Mucosa of gallbladder (tissue), 1 donor: ENCODE measurements at places on chromosomes 3 and 15.

GRCh38 chr15:70525551-70525950 lies 237.8 kb downstream of the UACA start:
- DNase-seq = no peak

GRCh38 chr3:172516318-172517214 lies 6.7 kb downstream of the TNFSF10 start:
- peak; percentile 85 for DNase-seq

DNA sequence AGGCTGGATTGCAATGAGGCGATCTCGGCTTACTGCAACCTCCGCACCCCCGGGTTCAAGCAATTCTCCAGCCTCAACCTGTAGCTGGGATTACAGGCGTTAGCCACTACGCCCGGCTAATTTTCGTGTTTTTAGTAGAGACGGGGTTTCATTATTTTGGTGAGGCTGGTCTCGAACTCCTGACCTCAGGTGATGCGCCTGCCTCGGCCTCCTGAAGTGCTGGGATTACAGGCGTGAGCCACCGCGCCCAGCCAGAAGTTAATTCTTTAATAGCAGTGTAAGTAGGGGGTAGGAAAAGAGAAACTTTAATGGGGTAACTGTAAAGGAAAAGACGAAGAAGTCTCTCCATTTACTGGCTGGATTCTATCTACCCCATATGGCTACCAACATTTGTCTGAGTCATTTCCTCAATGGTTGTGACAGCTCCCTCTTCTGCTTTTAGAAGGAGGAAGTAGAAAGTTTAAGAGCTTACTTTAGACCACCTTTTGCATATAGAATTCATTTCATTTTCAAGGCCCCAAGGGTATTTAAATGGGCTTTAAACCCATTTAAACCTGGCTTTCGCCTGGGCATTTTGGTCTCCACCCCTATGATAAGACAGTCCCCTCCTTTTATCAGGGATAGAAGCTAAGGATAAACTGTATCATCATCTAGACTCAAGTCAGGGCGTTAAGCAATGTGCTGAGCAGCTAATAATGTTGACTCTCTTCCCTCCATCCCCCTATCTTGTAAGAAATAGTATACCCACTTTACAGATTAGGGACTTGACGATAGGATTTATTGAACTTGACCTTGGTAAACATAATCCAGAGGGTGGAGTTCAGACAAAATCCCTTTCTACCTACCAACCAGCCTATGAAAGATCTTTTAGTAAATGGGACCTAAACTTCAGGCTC lies 1.1 kb upstream of the CDV3 start:
- no peak for DNase-seq

GRCh38 chr15:49314716-49315115 lies 108.3 kb upstream of the FGF7 start:
- no peak for DNase-seq

- DNase-seq = no peak
These were observed 274.4 kb downstream of the NFKBIZ start for GRCh38 chr3:102123590-102124190.

- DNase-seq = no peak
These were observed 83.7 kb upstream of the OXTR start for GRCh38 chr3:8853081-8853480.

DNA sequence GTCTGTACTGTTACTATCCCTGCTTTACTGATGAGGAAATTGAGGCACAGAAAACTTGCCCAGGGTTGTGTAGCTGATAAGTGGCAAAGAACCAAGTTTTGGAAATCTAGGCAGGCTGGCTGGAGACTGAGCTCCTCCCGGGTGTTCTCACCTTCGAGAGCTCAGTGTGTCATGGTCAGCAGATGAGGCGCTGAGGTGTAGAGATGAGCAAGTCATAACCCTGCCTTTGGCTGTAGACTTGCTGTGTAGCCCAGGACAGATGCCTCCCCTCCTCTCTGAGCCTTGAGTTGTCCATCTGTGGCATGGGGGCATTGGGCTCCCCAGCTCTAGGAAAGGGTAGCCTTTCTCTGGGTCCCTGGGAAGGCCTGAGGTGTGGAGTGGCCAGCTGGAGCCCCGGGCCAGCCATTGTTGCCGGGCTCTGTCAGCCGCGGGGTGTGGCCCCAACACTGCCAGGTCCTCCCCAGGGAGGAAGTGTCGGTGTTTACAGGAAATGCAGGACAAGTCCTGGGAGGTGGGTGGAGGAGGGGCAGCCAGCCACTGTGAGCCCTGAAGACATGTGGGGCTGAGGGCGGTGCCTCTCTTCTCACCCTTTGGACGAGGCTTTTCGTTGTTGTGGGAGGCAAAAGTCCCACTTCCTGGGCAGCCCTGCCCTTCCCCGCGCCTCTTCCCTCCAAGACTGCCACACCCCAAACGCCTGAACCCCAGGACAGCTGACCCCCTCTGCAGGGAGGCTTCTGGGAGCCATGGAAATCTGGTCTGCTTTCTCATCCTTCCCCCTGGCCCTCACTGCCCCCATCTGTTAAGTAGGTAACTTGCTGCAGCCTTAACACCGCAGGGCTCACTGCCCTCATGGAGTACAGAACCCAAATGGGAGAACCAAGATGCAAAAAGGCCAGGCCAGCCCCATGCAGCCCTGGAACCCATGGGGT lies 29.1 kb downstream of the FGD5 start:
- DNase-seq = peak; percentile 77

DNA sequence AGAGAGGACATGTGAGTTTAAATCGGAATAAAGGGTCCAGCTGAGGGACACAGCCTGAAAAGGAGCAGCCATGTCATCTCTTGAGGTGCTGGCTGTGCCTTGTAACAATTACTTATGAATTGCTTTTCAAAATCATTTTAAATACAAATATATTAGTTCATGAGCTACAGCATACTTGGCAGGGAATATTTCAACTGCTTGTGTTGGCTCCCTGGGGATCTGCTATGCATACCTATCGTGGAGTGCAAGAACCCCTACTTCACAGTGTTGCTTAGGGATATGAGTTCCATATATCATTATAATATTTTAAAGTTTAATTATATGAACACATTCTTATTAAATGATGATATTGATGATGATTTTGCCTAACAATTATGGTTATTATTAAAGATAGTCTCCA lies 19.1 kb upstream of the P2RY14 start:
- no peak for DNase-seq

- DNase-seq = no peak
These were observed 42.2 kb upstream of the GNB5 start for GRCh38 chr15:52233405-52233804.

GRCh38 chr3:24440760-24441464 lies 53.7 kb downstream of the THRB start:
- no peak for DNase-seq

DNA sequence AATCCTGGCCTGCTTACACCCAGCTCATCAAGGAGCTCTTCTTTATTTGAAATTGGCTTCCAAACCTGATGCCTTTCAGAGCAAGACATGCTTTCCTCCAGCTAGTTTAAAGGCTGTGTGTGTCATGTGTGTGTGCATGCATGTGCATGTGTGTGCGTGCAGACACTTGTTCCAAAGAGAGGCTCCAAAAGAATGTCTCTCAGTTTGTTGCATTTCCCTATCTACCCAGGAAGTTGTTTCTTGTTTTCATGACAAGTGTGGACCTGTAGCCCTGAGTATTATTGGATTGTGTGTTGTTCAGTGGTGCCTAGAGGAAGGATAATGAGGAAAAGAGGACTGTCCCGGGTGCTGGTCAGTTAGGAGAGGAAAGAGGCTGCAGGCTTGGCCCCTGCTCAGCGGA lies 240.0 kb downstream of the THSD4 start:
- DNase-seq = no peak

- no peak for DNase-seq
These were observed 28.4 kb downstream of the SRPRB start for GRCh38 chr3:133833880-133834620.

DNA sequence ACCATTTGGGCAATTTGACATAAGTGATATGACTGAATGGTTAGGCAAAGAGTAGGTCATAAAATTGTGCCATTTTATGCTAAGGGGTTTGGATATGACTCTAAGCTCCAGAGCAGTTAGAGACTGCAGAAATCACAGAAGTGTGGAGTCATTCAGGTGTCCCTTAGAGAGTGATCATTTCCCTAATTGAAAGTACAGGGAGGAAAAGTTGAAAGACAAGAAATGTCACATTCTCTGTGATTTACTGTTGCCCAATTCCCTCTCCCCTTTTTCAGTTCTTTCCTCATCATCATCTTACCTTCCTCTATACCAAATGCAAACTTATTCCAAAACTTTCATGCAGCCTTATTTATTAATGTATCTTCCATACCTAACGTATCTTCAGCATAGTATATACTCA lies 2.7 kb upstream of the GOLGB1 start:
- DNase-seq = no peak

GRCh38 chr15:101296418-101297405 lies 1.7 kb upstream of the SNRPA1 start:
- DNase-seq = no peak

GRCh38 chr15:78070049-78070700 lies 7.3 kb downstream of the TBC1D2B start:
- DNase-seq = no peak

DNA sequence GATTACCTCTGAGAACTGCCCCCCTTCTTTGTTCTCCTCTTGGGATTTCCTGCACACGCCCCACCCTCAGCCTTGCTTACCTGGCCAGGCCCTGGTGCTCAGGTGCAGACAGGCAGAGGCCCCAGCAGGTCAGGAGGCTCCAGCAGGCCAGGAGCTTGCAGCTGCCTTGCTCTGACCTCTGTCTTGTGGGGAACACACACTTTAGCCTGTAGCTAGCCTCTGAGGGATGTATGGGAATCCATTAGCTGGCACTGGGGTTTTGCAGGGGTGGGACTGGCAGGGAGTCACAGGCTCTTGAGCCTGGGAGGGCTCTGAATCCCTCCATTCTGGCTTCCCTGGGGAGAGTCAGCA lies 2.7 kb downstream of the SMAD6 start:
- no peak for DNase-seq

DNA sequence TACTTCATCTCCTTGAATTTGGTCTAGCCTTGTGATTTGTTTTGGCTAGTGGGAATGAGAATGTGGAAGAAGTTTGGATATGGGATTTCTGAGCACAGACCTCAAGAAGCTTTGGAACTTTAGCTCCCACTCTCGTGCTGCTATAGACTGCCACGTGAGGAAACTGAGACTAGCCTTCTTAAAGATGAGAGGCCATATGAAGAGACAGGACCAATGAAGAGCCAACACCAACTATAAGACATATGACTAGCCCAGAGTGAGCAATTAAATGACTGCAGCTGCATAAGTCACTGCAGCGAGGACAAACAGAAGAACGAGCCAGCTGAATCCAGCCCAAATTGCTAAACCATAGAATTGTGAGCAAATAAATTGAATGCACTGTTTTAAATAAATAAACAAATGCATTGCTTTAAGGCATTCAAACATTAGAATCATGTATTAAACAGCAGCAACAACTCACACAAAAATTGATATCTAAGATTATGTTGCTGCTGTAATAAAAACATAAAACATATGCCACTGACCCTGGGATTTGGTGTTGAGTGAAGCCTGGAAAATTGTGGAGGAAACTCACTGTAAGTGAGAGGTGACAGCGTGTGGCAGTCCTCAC lies 15.7 kb upstream of the CNTN4 start:
- DNase-seq = no peak

- no peak for DNase-seq
These were observed 165.2 kb upstream of the ROPN1 start for GRCh38 chr3:124156866-124157712.

- DNase-seq = no peak
These were observed 628.2 kb upstream of the CFAP20DC start for GRCh38 chr3:59677747-59678702.
